ENCODE measurements at places on chromosomes 5 and 9.

DNA sequence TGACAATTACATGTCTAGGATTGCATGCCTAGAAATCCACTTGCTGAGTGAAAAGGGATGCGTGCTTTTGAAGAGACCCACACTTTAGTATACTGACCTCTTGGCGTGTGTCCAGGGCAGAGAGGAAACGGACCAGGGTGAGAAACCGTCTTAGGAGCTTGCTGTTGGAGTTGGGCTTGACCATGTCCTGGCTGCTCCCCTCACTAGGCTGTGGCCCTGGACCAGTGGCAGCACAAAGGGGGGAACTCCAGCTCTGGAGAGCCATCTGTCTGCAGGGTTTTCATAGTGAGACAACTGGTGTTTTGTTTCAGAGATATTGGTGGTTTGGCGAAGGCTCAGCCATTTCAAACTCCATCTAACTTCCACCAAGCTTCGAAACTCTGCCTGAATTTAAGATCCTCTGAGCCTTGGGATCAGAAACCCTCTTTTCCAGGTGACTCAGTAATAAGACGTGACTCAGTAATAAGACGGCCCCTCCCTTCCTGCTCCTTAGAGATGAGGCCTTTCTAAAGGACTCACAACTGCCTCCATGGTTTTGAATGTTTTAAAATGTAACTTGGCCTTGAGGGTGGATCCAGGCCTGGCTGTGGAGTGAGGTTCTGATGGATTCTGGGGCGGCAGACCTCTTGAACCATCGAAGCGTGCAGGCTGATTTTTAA lies 165.8 kb downstream of the MELK start:
- no peak for DNase-seq

- no peak for DNase-seq
These were observed 262.7 kb upstream of the KLF9 start for GRCh38 chr9:70677055-70677735.

- no peak for DNase-seq
These were observed 33.1 kb downstream of the NSUN2 start for GRCh38 chr5:6599739-6600138.

GRCh38 chr5:157345485-157345884 lies 79.6 kb downstream of the CYFIP2 start:
- DNase-seq: no peak

DNA sequence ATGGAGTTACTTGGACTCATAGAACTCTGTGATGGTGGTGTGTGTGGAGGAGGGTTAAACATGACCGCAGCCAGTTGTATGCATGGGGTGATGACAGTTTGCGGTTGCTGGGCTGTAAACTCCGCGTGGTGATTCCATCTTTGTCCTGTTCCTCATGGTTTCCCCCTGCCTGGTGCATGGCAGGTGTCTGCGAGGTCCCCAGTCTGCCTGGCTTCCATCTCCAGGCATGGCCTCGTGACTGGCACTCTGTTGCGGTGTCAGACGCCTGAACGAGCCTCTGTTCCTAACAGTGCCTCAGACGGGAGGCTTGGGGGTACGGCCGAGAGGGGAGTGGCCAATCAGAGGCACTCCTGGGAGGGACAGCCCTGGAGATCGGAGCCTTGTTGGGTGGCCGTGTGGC lies 33.9 kb upstream of the SH3PXD2B start:
- no peak for DNase-seq

GRCh38 chr9:123537809-123538208 lies 181.8 kb downstream of the CRB2 start:
- no peak for DNase-seq

DNA sequence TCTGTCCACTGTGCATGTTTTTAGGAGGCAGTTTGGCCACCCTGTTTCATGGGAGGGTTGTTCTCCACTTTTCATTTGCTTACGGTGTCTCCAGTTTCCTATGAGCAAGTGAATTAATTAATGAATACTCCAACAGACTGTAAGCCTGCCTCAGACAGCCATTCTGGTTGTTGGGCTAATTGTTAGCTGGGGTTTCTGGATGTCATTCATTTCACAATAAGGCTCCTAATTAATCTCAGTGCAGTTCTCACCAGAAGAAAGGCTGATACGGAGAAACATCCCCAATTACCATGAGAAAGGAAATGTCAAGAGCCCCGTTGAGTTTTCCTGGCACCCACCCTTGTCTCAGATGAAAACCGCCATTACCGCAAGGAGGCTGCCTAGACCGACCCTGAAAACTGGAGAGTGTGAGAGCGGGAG lies 75.8 kb downstream of the MAP1B start:
- DNase-seq: no peak

GRCh38 chr9:113886466-113886865 lies 10.4 kb downstream of the ZNF618 start:
- peak; percentile 21 for DNase-seq

DNA sequence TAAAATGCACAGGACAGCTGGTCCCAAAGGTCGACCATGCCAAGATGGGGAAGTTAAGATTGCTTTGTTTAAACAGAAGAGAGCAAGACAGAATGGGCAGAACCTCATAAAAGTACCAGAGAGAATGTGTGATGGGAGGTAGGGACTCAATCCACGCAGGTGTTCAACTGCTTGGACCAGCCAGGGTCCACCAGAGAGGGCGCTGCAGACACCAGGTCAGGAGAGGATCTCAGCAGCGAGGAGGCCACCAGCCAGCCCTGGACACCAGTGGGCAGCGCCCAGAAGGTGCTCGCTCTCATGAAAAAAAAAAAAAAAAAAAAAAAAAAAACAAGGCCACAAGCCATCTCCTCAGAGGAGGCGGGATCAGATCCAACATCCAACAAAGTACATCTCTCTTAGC lies 81.8 kb downstream of the SHC3 start:
- DNase-seq: no peak

GRCh38 chr5:19536387-19536786 lies 451.6 kb downstream of the CDH18 start:
- DNase-seq: no peak

GRCh38 chr5:103259705-103260355 lies 1.3 kb downstream of the MACIR start:
- no peak for DNase-seq

DNA sequence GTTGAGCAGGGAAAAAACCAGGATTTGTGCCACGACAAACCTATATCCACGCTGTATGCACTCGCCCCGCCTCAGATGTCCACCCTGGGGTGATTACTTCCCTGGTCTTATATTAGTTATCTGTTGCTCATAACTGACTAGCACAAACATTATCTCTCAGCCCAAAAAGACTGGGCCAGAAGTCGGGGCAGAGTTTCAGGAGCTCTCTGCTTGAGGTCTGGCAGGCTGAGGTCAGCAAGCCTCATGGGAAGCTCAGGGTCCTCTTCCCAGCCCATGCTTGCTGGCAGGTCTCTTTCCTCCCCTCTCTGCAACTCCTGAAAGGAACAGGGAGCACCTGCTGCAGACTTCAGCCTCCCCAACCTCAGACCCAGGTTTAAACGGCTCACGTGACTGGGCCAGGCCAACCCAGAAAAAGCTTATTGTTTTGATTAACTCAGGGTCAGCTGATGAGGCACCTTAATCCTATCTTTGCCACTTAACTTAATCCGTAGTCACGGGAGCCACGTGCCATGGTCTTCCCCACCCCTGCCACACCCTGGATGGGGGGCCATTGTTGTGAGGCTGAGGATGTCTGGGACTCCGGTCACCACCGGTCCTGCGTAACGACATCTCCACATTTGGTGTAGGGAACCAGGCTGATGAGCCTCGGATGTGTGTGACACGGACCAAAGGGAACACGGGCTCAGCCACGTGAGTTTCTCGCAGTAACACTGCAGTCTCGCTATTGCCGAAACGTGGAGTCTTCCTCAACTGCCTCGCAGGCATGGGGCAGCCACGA lies 123.7 kb upstream of the IRX4 start:
- DNase-seq: no peak

- DNase-seq: no peak
These were observed 180.7 kb downstream of the TARS1 start for GRCh38 chr5:33621514-33621913.

DNA sequence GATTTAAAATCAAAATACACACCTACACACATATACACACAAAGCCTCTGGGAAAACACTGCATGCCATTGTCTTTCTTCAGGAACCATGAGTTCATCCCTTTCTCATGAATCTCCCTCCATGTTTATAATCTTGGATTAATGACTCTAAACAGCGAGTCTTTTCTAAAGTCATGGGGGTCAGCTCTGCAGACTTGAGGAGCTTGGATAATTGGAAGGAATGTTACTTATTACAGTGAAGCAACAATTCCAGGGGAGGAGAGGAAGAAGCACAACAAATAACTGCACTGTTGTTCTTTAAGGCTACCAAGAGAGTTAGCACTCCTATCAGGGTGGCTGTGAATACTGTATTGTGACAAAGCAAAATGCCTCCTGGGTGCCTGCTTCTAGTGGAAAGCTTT lies 444.7 kb downstream of the ANXA1 start:
- DNase-seq: no peak

DNA sequence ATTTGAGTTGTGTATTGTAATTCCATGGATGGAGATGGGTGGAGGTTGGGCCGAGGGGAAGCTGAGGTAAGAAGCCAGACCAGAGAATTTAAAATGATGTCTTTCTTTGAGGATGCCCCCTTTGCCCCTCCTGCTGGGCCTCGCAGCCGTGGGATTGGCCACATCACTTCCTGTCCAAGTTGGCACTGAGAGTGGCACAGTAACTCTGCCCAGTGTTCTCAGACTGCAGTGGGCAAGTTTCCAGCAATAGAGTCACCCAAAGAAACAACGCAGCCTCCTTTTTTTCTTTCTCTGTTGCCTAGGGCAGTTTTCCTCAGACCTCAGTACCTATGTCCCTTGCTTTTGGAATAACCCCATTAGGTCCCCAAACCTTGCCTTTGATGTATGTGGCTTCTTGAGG lies 306.6 kb upstream of the DMRT1 start:
- no peak for DNase-seq

DNA sequence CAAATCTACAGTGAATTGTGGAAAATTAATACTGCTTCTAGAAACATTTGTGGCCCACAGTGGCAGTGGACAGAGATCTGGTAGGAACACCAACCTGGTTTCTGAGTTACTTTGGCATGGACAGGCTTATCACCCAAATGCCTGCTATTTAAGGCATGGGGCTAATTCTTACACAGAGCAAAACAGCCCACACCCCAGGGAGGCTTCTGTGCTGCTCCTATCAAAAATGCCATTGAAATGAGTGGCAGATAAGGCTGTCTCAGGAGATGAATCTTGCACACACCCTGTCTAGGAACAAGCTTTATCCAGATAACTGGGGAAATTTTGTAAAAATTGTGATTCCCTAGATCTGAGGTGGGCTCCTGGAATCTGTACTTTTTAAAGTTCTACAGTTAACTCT lies 307.1 kb downstream of the TLE1 start:
- no peak for DNase-seq

- DNase-seq: peak; percentile 39
These were observed 19.1 kb upstream of the JADE2 start for GRCh38 chr5:134506054-134507039.

DNA sequence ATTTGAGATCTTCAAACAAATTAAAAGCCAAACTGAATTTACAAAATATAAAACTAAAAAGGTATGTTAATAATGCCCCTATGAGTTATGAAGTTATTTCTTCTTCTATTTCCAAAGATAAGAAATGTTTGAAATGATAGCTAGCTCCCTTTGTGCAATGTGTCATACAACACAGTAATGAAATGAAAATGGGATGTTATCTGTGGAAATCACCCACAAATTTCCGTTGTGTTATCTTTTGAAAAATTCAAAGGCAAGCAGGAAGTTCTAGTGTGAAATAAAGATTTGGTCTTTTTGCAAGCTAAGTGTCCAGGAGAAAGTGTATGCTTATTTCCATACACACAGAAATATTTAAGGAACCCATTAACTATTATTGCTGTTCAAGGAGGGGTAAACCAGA lies 375.3 kb upstream of the PRR16 start:
- peak; percentile 51 for DNase-seq

DNA sequence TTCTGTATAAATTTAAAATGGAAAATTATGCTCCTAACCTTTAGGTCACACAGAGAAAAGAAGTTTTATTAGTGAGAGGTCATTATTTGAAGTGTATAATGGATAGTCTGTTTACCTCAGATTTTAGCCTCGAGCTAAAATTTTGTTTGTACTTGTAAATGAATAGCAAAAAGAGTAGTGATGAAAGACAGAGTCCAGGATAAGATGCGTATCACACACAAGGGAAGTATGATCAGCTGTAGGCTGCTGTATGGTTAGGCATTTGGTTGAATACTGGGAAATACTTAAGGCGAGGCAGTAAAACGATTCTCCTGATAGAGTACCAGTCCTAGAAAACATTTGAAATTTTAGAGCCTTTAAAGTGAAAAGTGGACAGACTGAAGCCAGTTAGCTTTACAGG lies 92.7 kb downstream of the FBXL7 start:
- DNase-seq: no peak

- no peak for DNase-seq
These were observed 30.9 kb upstream of the SREK1 start for GRCh38 chr5:66113160-66113559.

All from common myeloid progenitor, CD34-positive (primary cell).